ENCODE measurements at places on chromosomes 11 and 22.

DNA sequence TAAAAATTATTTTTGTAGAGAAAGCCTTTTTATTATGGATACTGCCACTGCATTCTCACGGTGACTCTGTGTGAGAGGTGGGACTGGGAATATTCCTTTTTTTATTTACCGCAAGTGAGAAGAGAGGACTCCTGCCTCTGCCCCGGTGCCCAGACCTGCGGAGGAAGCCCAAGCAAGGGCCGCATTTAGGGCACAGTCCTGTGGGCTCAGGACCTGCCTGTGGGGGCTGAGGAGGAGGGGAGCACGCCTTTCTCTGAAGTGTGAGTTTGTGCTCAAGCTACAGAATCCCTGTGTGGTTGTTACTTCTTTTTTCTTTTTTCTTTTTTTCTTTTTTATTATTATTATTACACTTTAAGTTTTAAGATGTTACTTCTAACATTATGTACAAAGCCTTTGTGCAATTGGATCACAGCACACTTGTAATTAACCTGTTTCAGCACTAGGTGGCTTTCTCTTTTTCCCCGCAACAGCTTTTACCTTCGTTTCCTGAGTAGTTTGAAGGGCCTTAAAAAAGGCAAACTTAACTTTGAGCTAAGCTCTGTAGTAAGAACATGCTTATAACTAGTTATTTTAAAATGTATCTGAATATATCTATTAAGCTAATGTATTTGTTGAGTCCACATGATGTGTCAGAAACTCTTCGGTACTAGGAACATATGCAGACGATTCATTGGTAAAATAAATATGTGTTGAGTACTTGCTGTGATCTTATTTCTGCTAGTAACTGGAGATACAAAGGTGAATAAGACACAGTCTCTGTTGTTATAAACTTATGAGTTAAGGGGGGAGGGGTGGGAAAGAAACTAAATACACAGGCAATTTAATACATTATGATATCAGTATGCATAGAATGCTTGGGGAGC is 18.3 kb downstream of the AMOTL1 start:
- DNase-seq = peak; percentile 74

GRCh38 chr11:71465054-71465453 is 12.1 kb downstream of the NADSYN1 start:
- DNase-seq = no peak

GRCh38 chr22:36334081-36334820 is 53.5 kb downstream of the MYH9 start:
- DNase-seq = peak; percentile 63

DNA sequence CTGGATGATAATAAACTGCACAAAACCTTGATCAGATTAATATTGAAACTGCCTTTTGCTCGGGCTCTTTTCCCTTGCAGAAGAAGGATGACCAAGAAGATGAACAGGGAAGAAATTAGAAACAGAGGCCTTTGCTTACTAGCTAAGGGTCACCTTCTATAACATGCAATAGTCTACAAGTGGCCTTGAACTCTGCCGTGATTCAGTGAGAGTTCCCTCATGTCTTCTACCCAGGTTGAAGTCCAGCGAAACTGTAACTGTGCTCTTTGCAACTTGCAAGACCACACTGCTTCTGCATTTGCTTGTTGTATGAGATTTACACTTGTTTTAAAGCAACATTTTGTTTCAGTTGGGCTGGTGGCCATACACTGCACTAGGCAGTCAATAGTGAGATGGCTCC is 108.4 kb downstream of the IGLL1 start:
- no peak for DNase-seq

- DNase-seq = peak; percentile 42
Measured at GRCh38 chr11:47980088-47980906, at the start of gene PTPRJ. Gene PTPRJ (plus strand): TSS chr11:47980559. CDS start chr11:47980913, 354 bp downstream.

- no peak for DNase-seq
Measured at GRCh38 chr11:94602430-94603372, 35.5 kb downstream of the PIWIL4 start.

All from dermis blood vessel endothelial cell (primary cell).